Osteoblast (primary cell): ENCODE measurements at places on chromosomes 2 and 18. TPM values are rescaled to one million over a fixed set of nuclear protein-coding genes. Genes with fewer than 3 reads are reported as not detected.

KLHL30 gene
- under 0.01 TPM in 2 replicates for total RNA-seq

CCDC102B gene
- total RNA-seq = 8.8 and 9.4 TPM in 2 replicates

CYB5A gene
- 51.9 and 55.4 TPM in 2 replicates for total RNA-seq

NCKAP5 gene
- total RNA-seq = 1.8 TPM in 2 replicates

CPO gene
- not detected in 2 replicates for total RNA-seq

AQP12B gene
- total RNA-seq = not detected in 2 replicates

KCNE4 gene
- 37.6 and 40.4 TPM in 2 replicates for total RNA-seq

FIGLA gene
- total RNA-seq = not detected in 2 replicates

TTL gene
- total RNA-seq = 59.0 and 65.7 TPM in 2 replicates

SKA1 gene
- total RNA-seq = 1.8 and 2.9 TPM in 2 replicates

VAMP5 gene
- 21.8 and 27.1 TPM in 2 replicates for total RNA-seq

TP53I3 gene
- 59.4 and 79.3 TPM in 2 replicates for total RNA-seq

TXNDC2 gene
- 0.29 and 0.36 TPM in 2 replicates for total RNA-seq

AFF3 gene
- total RNA-seq = 2.9 and 4.3 TPM in 2 replicates

INHA gene
- under 0.01 and 0.29 TPM in 2 replicates for total RNA-seq

SPIRE1 gene
- 61.6 and 64.4 TPM in 2 replicates for total RNA-seq

ARHGAP28 gene
- total RNA-seq = 23.9 and 24.2 TPM in 2 replicates

PPP1R1C gene
- total RNA-seq = 0.29 and 0.36 TPM in 2 replicates

UBE2F gene
- 39.8 and 45.1 TPM in 2 replicates for total RNA-seq

TCF23 gene
- total RNA-seq = not detected in 2 replicates

SGPP2 gene
- total RNA-seq = not detected in 2 replicates

PRKAG3 gene
- under 0.01 and 0.29 TPM in 2 replicates for total RNA-seq

SLC4A5 gene
- total RNA-seq = 0.36 and 2.7 TPM in 2 replicates

ABCG8 gene
- not detected in 2 replicates for total RNA-seq

SCN1A gene
- total RNA-seq = 0.59 and 0.72 TPM in 2 replicates

IL18R1 gene
- 4.0 and 4.7 TPM in 2 replicates for total RNA-seq

FAM98A gene
- total RNA-seq = 22.8 and 68.7 TPM in 2 replicates
